ENCODE measurements at places on chromosomes 1 and 21.

DNA sequence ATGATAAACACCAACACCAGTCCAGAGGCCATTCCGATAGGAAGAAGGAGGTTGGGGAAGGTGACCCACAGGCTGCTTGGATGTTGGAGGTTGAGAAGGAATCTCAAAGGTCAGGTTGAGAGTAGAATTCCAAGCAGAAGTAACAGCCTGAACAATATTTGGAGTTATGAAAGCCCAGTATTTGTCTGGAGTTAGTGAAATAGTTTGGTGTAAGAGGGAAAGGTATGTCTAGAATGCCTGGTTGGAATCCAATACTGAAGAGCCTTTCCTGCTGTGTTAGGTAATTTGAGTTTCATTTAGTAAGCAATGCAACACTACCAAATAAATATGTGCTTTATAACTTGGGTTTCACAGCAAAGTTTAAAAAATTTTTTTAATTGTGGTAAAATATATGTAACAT is 70.5 kb upstream of the MCOLN3 start:
- DNase-seq, result no peak

DNA sequence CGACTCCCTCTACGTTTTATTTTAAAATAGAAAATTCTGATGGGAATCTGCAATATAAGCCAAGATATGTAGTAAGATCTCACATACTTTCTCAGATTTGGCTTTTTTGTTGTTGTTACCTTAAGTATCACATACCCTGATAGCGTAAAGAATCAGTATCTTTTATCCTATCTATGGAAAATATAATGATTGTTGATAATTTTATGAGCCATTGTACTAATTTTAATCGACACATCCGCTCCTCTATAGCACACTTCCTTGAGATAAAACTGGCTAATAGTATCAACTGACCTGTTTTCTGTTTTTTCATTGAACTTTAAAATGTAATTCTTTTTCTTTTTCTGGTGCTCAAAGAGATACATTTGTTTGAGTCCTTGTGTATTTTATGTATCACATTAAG is 118.7 kb downstream of the NFIA start:
- no peak for DNase-seq

- no peak for DNase-seq
Measured at GRCh38 chr1:222278501-222278900, 269.4 kb downstream of the HHIPL2 start.

DNA sequence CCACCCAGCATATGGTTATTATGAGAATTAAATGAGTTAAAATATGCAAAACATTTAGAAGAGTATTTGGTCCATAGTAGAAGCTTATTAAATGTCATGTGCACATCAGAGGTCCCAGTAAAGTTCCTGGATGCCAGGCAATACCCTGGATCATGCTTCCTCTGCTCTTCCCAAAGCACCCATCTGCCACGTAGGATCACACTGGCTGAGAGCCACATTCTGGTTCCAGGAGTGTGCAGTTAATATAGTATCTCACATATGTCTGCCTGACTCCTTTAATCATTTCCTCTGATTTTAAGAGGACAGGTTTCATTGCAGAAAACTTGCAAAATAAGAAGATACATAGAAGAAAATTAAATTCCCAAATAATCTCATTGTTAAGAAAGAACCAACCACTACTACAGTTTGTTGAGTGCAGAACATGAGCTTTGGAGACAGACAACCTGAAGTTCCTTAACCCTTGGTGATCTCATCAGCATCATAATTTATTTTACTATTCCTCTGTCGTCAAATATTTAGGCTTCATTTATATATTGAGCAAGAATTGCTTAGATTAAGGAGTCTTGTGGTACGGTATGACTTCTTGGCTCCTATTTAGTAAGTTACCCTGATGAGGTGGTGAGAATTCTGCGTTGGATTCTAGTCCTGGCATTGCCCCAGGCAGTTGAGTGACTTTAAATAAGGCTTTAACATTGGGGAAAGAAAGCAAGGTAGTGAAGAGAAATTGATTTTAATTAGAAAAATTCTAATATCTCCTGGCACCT is 12.3 kb downstream of the SGIP1 start:
- no peak for DNase-seq

DNA sequence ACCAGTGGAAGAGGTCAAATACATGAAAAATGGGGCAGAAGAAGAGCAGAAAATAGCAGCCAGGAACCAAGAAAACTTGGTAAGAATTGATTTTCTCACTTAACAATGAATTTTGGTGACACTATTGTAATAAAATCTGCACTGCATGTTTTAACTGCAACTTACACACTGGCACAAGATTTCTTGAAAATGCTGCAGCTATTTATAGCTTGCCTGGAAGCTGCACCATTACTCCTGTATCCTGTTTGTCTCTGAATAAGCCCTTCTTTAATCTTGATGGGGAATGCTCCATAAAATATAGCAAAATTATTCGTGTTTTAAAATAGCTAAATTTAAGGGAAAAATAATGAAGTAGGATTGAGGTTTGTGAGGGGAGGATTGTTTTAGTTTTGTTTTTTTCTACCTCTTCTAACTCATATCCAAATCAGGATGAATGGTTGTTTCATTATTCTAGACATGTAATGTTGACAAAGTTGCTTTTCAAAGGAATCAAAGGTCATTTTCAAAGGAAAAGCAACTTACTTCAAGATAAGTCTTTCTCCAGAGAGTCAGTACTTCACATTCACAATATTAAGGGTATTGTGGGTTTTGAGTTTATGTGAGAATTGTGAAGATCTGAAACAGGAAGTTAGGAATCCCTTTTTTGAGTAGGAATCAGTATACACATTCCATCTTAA is 120.9 kb downstream of the C1orf21 start:
- DNase-seq, result no peak

- DNase-seq, result no peak
Measured at GRCh38 chr1:152811050-152811449, 721 bp upstream of the LCE1B start.

DNA sequence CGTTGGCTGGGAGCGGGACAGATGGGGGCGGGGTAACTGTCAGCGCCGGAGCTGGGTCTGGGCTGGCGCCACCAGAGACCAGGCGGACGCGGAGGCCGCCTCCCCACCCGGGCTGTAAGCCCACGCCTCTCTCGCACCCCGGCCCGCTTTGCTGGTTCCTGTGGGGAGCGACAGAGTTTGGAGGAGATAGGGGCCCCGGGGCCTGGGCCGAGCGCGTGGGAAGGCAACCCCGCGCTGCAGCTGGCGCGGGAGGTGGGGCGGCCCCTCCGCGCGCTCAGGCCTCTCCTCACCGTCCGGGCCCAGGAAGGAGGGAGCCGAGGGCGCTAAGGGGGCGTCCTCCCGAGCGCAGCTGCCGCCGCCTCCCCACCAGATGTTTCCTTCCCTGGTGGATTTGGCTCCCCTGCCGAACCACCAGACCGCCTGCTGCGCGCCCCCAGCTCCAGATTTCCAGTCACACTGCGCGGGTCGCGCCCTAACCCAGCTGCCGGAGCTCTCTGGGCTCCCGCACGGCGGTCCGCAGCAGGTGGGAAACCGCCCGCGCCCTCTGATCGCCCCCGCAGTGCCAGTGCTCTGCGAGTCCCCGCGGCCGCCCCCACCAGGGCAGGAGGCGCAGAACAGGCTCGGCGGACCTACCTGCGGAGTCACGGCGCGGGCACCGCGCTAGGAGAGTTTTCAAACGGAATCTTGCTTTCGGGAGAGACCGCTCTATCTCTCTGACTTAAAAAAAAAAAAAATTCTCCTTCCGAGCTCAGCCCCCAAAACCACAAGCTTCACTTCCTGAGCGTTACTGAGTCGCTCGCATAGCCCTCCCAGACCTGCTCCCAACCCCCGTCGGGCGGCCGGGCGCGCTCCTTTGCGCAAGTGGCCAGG is 1.1 kb downstream of the GFI1 start:
- DNase-seq, result no peak

GRCh38 chr1:46757956-46758528 is 39.1 kb upstream of the EFCAB14 start:
- DNase-seq, result no peak

DNA sequence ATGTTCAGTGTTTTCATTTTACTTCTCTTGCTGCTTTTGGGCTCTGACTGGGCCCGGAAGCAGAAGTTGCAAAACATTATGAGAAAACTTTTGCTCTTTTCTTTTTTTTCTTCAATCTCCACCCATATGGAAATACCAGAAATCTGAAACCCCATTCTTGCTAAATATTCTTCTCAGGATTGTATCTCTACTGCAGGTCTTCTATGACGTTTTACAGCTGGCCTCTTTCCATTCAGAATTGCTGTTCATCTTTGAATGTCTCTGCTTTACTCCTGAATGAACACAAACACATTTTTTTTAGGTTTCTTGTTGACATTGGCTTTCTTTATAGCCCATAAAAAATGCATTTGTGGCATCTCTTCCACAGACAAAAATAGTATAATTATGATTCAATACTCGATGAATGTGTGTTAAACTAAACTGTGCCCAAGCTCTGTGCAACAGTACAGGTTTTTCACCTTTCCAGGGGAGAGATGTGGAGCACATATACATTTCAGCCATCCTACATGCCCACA is 18.8 kb downstream of the PTPRC start:
- DNase-seq, result peak; percentile 90

All from skeletal muscle cell (primary cell).